ENCODE measurements at places on chromosomes 11 and 22.

GRCh38 chr11:5343474-5344335 is at the start of gene OR51B5:
TSS of gene OR51B5 (minus strand) at chr11:5343524. CDS start at chr11:5343524, 0 bp downstream.
- no peak for DNase-seq

- DNase-seq = no peak
These were observed 74.6 kb upstream of the FAT3 start for GRCh38 chr11:92149996-92150395.

GRCh38 chr11:114089748-114090147 is 30.2 kb downstream of the ZBTB16 start:
- no peak for DNase-seq

DNA sequence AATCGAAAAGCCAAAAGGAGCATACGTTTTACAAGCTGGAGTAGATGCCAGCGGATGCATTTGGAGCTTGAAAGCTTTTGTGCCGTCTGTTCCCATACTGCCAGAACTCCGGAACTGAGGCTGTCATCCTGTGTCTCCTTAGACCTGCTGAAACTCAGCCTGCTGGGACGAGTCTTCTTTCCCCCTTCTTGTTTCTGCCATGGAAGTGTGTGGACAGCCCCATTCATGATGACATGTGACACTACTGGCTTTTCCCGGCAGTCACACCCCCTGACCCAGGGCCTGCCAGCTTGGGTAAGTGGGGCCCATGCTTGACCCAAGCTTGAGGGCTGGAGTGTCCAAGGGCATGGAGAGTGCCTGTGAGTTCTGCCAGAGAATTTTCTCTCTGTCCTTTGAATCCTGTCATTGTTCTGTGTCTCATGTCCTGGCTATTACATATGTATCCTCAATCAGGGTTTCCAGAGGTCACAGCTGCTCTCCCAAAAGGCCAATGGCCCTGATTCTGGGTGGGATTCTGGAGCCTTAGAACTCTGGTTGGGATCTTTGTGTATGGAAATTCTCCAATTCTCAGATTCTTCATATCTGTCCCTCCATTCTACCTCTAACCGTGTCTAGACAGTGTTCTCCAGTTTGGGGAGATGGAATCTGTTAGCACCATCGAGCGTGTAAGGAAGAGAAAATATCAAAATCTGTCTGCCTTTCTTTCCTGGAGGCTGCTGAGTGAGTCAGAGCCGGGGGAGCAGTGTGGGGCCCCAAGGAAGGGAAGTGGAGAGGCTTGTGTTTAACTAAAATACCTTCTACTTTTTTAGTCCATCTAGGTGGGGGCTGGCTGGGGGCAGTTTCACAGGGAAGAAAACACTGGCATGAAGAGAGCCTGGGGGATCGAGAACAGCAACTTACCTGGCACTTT is 73.2 kb downstream of the KIAA1671 start:
- no peak for DNase-seq

GRCh38 chr11:86551288-86552092 is 120.9 kb downstream of the ME3 start:
- DNase-seq = no peak

DNA sequence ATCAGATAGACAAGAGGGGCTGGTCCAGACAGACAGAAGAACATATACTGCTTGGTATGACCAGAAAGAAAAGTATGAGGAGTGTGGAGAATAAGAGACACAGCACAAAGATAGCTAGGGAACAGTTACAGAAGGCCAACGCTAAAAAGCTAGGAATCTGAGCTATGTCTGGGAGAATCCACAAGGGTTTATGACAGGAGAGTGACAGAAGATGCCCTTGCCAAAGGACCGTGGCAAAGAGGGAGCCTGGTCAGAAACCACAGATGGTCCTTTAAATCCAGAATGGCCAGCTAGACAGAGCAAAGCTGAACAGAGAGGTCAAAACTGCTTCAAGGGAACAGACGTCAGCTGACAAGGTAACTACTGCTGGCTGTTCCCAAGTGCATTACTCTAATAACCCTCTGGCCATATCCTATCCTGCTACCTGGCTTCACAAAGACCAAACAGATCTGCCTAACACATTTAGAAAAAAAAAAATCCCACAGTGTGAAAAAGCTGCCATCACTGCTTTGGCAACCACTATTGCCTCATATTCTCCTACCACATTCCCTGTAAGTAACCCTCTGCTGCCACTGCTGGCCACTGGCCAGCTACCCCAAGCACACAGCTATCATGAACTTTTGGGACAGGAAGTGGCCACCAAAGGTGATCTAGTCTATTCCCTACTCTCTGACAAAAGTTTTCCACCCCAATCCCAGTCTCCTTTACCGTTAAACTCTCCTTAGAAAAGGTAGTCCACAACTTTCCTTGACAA is 7.3 kb downstream of the SERGEF start:
- DNase-seq = no peak

DNA sequence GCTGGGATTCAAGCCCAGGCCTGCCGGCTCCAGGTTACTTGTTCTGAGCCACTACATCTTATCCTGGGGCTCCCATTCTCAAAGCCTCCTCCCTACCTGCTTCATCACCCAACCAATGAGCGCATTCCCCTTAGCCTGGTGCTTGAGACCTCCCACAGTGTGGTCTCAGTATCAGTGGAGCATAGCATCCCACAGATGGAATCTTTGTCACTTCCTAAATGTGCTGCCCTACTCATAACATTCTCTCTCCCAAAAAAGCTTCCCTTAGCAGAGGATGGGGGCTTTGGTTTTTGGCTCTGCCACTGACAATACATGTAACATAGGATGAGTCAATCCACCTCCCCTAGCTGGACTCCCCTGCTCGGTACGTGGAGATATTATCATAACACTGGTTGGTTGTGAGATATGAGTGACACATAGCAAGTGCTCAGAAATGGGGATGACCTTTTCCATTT is 28.8 kb downstream of the TEAD1 start:
- DNase-seq = no peak
